ENCODE measurements at places on chromosomes 4 and X.

GRCh38 chrX:18856645-18856997 lies 127.3 kb downstream of the PHKA2 start:
- no peak for DNase-seq

DNA sequence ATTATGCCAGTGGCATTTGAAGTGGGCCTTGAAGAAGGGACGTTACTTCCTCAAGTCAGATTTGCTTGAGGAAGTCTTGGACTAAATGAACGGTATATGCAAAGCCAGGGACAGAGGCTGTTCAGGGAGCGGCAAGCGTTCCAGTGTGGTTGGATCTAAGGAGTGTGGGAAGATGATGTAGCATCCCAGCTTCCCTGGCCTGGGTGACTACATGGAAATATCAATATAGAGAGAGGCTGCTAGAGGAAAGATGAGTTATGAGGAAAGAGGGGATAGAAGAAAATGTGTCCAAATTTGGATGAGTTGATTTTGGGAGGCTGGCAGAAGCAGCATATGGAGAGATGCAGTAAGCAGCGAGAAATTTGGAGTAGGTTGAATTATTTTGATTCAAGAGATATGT lies 432.5 kb upstream of the TENM3 start:
- no peak for DNase-seq

- no peak for DNase-seq
Measured at GRCh38 chr4:90614371-90614770, 487.2 kb downstream of the CCSER1 start.

DNA sequence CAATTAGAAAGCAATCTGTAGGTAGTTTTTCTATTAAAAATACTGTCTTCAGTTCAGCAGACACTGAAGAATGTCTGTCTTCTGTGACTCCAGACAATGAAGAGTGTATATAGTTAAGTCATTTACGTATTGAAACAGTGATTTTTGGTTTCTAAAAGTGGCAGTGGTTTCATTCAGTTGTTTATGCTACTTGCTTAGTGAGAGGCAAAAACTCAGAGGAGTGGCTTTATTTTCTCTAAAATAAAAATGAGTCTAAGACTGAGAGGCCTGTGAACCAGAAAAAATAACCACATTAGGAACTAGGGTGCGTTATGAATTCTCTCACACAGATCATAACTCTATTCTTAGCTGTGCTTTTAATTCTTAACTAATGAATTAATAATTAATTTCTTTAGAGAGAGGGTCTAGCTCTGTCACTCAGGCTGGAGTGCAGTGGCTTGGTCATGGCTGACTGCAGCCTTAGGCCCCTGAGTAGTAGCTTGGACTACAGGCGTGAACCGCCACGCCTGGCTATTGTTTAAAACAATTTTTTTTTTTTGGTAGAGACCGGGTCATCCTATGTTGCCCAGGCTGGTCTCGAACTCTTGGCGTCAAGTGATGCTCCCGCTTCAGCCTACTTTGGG lies 31.4 kb downstream of the FREM3 start:
- DNase-seq = no peak

GRCh38 chr4:45442466-45442865 lies 681.4 kb downstream of the GABRG1 start:
- no peak for DNase-seq

GRCh38 chr4:137966504-137966903 lies 275.6 kb downstream of the SLC7A11 start:
- DNase-seq = no peak

Measured in CD8-positive, alpha-beta T cell (primary cell).